Stomach (tissue), 19 donors: ENCODE measurements at places on chromosomes 4 and X. TPM values are rescaled to one million over a fixed set of nuclear protein-coding genes. Genes with fewer than 3 reads are reported as not detected.
A peak's percentile ranks its signal among the peaks of the same experiment; 100 is the strongest.

The CLGN gene
- total RNA-seq = not detected

DNA sequence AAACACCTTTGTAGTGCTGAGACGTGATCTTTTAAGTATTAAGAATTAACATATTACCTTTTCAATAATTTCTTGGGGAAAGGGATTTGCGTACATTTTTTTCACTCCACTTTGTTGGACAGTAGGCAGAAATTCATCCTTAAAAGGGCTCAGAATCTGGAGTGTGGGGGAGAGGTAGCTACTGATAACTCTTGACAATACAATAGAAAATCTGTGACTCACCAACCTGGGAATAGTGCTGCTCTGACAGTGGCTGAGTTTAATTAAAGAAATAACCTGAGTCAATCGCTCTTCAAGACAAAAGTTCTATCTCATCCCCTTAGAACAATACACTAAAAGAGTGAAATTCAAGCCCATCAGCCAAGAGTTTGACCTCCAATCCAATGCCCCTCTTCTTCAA, 60.2 kb downstream of the SLC9A7 start:
- no peaks in the 10 kb centered on the region for H3K36me3 ChIP-seq
- no peak overlapping the region for H3K27ac ChIP-seq
- no peak for DNase-seq
- no peak overlapping the region for H3K4me3 ChIP-seq
- no peaks in the 10 kb centered on the region for H3K4me1 ChIP-seq
- H3K27me3 ChIP-seq = no peaks in the 10 kb centered on the region

DNA sequence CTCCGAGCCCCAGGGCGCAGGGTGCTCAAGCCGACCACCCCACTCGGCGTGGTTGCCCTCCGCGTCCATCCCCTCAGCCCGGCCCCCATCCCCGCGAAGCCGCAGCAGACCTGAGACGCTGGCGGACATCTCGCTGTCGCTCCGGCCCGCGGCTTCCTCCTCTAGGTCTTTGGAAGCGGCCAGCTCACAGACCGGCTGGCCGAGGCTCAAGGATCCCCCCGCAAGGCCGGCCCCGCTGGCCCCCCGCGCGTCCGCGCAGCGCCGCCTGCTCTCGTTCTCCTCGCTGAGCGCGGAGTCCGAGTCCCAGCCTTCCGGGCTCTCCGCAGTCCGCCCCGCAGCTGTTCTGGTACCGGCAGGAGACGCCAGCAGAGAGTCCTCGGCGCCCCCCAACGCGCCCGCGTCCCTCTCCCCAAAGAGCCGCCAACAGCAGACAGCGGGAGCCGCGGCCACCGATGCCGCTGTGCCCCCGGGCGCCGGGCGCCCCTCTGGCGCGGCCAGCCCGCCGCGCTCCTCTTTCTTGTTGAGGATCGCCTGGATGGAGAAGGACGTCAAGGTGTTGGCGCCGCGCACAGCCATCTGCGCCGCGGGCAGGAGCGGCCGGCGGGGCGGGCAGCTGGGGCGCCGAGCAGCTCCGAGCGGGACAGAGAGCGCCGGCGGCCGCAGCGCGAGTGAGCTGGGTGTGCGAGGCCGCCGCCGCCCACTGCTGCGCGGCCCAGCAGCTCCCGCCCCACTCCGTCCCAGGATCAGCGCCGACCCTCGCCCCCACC, at the start of gene NKX3-2:
Gene NKX3-2, minus strand, starts transcription at position 670 of the 767 bp plus-strand sequence. Its CDS starts 94 bp downstream, at position 576.
- no peak for DNase-seq
- peaks cover 55% of the 10 kb centered on the region for H3K4me1 ChIP-seq
- H3K27me3 ChIP-seq = peaks cover 44% of the 10 kb centered on the region
- no peak within 1 kb of the TSS for H3K27ac ChIP-seq
- H3K4me3 ChIP-seq = peak within 1 kb of the TSS; percentile 58
- H3K36me3 ChIP-seq = no peaks in the 10 kb centered on the region

The TCEAL2 gene
- not detected for total RNA-seq

- H3K4me3 ChIP-seq = peak within 1 kb of the TSS; percentile 86
- H3K27me3 ChIP-seq = peaks cover 14% of the 10 kb centered on the region
- peak; percentile 79 for DNase-seq
- H3K4me1 ChIP-seq = peaks cover 21% of the 10 kb centered on the region
- H3K27ac ChIP-seq = peak within 1 kb of the TSS; percentile 93
Observed at GRCh38 chr4:140756319-140757231, at the start of gene TBC1D9. Gene TBC1D9 (minus strand): TSS chr4:140756385. CDS start chr4:140756045, 340 bp downstream.

The NUDT10 gene
- total RNA-seq = not detected

GRCh38 chr4:76342191-76342590, 35.7 kb downstream of the STBD1 start:
- H3K27me3 ChIP-seq = no peaks in the 10 kb centered on the region
- DNase-seq = no peak
- no peak overlapping the region for H3K27ac ChIP-seq
- no peaks in the 10 kb centered on the region for H3K4me1 ChIP-seq

GRCh38 chr4:6386091-6386490, 86.3 kb downstream of the PPP2R2C start:
- H3K4me3 ChIP-seq = no peak overlapping the region
- peaks cover 65% of the 10 kb centered on the region for H3K27me3 ChIP-seq
- no peak overlapping the region for H3K27ac ChIP-seq
- no peak for DNase-seq

The RASL11B gene
- 5.0 TPM for total RNA-seq

DNA sequence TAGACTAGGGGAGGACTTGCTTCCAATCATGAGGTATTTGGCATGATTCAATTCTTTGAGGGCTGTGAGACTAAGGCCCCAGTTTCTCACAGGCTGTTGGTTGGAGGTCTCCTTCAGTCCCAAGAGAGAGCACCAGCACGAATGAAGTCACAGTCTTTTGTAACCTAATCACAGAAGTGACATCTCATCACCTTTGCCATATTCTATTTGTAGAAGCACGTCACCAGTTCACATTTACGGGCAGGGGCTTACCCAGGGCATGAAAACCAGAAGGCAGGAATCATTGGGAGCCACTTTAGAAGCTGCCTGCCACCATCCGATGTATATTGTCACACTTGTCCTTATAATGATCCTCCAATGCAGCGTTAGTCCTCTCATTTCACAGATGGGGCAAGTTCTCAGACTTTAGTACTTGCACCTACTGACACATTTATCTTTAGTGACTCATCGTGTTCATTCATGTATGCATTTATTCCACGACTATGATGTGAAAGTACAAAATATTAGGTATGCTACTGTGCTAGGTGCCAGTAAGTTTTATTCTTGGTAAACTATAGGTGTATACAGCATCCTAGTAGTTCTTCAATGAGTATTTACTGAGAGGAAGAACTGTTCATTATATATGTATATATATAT, 163.8 kb upstream of the PGRMC2 start:
- no peak overlapping the region for H3K27ac ChIP-seq
- H3K36me3 ChIP-seq = no peaks in the 10 kb centered on the region
- H3K4me1 ChIP-seq = no peaks in the 10 kb centered on the region
- no peak for DNase-seq
- no peak overlapping the region for H3K4me3 ChIP-seq

The PPEF2 gene
- not detected for total RNA-seq

DNA sequence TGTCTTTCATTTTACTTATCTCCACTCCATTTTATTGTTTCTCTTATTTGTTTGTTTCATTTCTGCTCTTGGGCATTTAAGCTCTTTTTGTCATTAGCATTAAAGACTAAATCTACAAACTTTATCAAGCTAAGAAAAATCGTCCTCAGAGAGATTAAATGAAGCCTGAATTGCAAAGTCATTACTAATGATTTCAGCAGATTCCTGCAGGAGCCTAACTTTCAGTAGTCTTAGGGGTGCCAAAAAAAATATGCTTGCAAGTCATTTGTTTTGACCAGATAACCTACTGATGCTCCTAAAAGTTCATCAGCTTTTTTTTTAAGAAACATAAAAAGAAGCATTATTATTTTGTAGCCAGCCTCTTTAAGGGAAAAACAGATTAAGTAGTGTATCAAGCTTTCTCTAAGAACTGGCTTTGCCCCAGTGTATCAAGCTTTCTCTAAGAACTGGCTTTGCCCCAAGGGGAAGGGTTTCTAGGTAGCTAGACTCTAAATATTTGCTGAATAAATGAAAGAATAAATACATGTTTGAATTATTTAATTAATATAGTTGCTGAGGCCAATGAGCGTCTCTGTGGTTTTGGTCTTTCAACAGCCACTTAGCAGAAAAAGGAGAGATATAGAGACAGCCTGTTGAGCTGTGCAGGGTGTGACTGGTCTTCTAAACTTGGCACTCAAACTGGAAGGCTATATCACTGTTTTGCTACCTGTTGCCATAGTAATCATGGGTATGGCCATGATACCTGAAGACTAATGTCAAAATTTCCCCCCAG, 174.2 kb downstream of the BTC start:
- H3K27ac ChIP-seq = peak overlapping the region; percentile 56
- DNase-seq = peak; percentile 55
- H3K36me3 ChIP-seq = no peaks in the 10 kb centered on the region
- no peak overlapping the region for H3K4me3 ChIP-seq
- peaks cover 24% of the 10 kb centered on the region for H3K4me1 ChIP-seq

GRCh38 chrX:32530802-32531403, 680.4 kb downstream of the DMD start:
- no peaks in the 10 kb centered on the region for H3K36me3 ChIP-seq
- no peak for DNase-seq
- peak overlapping the region; percentile 13 for H3K4me3 ChIP-seq
- H3K4me1 ChIP-seq = no peaks in the 10 kb centered on the region
- no peak overlapping the region for H3K27ac ChIP-seq
- no peaks in the 10 kb centered on the region for H3K27me3 ChIP-seq

DNA sequence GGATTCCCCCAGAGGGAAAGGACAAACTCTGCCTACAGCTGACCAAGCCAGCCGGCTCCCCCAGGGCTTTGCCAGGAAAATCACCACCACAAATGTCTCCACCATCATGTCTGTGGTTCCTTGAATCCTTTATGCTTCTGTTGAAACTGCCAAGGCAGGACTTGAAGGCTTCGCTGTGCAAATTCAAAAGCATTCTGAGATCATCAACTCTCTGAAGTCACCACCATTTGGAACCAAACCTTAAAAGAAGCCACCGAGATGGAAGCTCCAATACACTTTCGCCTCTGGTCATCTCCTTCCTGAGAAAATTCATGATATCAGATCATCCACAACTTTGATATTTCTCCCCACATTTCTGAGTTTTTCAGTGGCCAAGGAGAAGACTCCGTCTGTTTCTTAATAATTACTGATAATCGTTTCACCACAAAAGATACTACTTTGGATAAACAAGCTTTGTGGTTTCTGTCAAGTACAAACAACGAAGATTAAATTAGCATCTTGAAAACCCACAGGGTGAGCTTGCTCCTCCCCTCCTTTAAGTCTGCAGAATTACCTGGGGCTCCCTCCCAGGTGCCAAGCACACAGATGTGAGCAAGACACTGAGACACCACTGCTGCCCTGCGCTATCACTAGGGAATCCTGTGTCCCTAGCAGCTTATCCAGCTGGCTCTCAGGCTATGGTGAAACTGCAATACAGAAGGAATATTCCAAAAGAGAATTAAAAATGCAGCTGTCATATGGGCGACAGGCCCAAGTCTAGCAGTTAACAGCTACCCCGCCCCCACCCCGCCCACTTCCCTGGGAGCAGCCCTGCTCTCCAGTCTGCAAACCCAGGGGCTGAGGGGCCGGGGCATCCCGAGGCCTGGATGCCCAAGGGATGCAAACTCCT, 125.0 kb upstream of the TBL1X start:
- no peak overlapping the region for H3K4me3 ChIP-seq
- peaks cover 50% of the 10 kb centered on the region for H3K4me1 ChIP-seq
- H3K27me3 ChIP-seq = no peaks in the 10 kb centered on the region
- peak; percentile 63 for DNase-seq

GRCh38 chr4:38686682-38687081, 22.7 kb downstream of the KLF3 start:
- H3K4me3 ChIP-seq = no peak overlapping the region
- no peak for DNase-seq
- H3K27ac ChIP-seq = no peak overlapping the region

GRCh38 chrX:10398215-10398614, 222.2 kb downstream of the MID1 start:
- H3K27ac ChIP-seq = no peak overlapping the region
- no peak for DNase-seq
- H3K36me3 ChIP-seq = no peaks in the 10 kb centered on the region
- no peaks in the 10 kb centered on the region for H3K27me3 ChIP-seq
- H3K4me3 ChIP-seq = no peak overlapping the region
- H3K4me1 ChIP-seq = no peaks in the 10 kb centered on the region

DNA sequence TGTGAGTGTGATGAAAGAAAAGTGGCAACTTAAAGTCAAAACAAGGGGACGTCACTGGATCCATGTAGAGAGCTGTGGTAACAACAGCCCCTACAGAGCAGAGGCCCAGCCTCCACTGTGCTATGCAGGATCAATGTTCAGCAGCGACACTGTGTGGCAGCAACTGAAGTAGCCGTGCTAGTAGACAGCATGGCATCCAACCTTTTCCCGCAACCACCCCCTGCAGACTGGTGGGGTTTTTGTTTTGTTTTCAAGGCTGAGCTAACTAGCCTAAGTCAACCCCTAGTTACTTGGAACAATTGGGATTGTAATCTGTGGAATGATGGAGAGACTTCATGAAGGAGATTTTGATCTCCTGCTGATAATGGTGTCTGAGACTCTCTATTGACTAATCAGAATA, 44.4 kb upstream of the PPARGC1A start:
- no peak for DNase-seq
- no peaks in the 10 kb centered on the region for H3K36me3 ChIP-seq
- no peaks in the 10 kb centered on the region for H3K27me3 ChIP-seq

The BEX4 gene
- 5.8 TPM for total RNA-seq

The MAML3 gene
- total RNA-seq = 13.4 TPM

GRCh38 chrX:14412686-14413085, 116.7 kb upstream of the GLRA2 start:
- H3K27me3 ChIP-seq = no peaks in the 10 kb centered on the region
- H3K4me3 ChIP-seq = no peak overlapping the region
- no peak overlapping the region for H3K27ac ChIP-seq
- H3K4me1 ChIP-seq = no peaks in the 10 kb centered on the region
- H3K36me3 ChIP-seq = no peaks in the 10 kb centered on the region

GRCh38 chr4:83247415-83248357, 36.9 kb downstream of the COQ2 start:
- H3K27ac ChIP-seq = no peak overlapping the region
- H3K36me3 ChIP-seq = no peaks in the 10 kb centered on the region
- no peak overlapping the region for H3K4me3 ChIP-seq
- no peak for DNase-seq
- no peaks in the 10 kb centered on the region for H3K4me1 ChIP-seq

GRCh38 chr4:88244816-88245579, 39.4 kb downstream of the PPM1K start:
- H3K4me1 ChIP-seq = no peaks in the 10 kb centered on the region
- no peak overlapping the region for H3K4me3 ChIP-seq
- no peaks in the 10 kb centered on the region for H3K36me3 ChIP-seq
- H3K27me3 ChIP-seq = no peaks in the 10 kb centered on the region
- H3K27ac ChIP-seq = no peak overlapping the region

The ADAMTS3 gene
- not detected for total RNA-seq

- H3K4me3 ChIP-seq = no peak overlapping the region
- H3K27me3 ChIP-seq = no peaks in the 10 kb centered on the region
- no peak overlapping the region for H3K27ac ChIP-seq
- H3K36me3 ChIP-seq = no peaks in the 10 kb centered on the region
- DNase-seq = no peak
Observed at GRCh38 chr4:125838924-125839323, 524.2 kb downstream of the FAT4 start.

The FAM13A gene
- total RNA-seq = 132 TPM

GRCh38 chr4:177066746-177067145, 242.9 kb upstream of the NEIL3 start:
- no peak overlapping the region for H3K4me3 ChIP-seq
- no peaks in the 10 kb centered on the region for H3K36me3 ChIP-seq
- no peak overlapping the region for H3K27ac ChIP-seq
- no peak for DNase-seq
- H3K4me1 ChIP-seq = no peaks in the 10 kb centered on the region

GRCh38 chrX:73615022-73615421, 52.0 kb downstream of the CHIC1 start:
- no peaks in the 10 kb centered on the region for H3K4me1 ChIP-seq
- H3K27me3 ChIP-seq = no peaks in the 10 kb centered on the region

The PDZD4 gene
- 5.0 TPM for total RNA-seq
